ENCODE measurements at places on chromosomes 6 and 20.

GRCh38 chr6:109453594-109454495 is 1.7 kb downstream of the MICAL1 start:
- DNase-seq: no peak

DNA sequence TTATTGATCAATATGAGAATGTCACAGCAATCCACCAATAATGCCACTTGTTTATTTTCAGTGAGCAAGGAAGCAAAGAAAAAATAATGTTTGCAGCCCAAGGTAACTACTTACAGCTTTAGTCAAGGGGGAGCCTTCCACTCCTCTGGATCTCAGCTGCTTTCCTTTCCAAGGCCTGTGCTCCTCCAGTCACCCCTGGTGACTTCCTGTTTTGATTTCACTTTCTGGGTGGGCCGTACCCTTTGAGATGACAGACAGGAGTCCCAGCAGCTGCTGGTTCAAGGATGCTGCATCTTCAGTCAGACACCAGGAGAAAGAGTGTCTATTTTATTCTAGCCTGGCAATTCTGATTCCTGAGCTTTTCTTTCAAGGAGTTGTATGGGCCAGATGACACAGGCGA is 5.6 kb upstream of the VNN2 start:
- DNase-seq: no peak

- no peak for DNase-seq
Measured at GRCh38 chr6:108091288-108091687, 16.7 kb upstream of the OSTM1 start.

GRCh38 chr20:24747881-24748595 is 201.0 kb upstream of the CST7 start:
- no peak for DNase-seq

DNA sequence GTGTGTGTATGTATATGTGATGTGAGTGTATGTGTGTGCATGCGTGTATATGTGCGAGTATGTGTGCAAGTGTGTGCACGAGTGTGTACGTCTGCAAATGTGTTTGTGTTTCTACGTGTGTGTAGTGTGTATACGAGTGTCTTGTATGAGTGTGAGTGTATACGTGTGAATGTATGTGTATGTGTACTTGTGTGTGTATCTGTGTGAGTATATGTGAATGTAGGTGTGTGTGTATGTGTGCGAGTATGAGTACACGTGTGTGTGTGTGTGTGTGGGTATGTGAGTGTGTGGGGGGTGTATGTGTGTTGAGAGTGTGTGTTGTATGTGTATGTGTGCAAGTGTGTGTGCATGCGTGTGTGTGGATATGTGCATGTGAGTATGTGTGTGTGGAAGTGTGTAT is 602.0 kb upstream of the CDH4 start:
- DNase-seq: no peak

- DNase-seq: no peak
Measured at GRCh38 chr6:33745548-33745947, 1.2 kb downstream of the IP6K3 start.

- no peak for DNase-seq
Measured at GRCh38 chr20:44153636-44154043, 33.3 kb downstream of the JPH2 start.

DNA sequence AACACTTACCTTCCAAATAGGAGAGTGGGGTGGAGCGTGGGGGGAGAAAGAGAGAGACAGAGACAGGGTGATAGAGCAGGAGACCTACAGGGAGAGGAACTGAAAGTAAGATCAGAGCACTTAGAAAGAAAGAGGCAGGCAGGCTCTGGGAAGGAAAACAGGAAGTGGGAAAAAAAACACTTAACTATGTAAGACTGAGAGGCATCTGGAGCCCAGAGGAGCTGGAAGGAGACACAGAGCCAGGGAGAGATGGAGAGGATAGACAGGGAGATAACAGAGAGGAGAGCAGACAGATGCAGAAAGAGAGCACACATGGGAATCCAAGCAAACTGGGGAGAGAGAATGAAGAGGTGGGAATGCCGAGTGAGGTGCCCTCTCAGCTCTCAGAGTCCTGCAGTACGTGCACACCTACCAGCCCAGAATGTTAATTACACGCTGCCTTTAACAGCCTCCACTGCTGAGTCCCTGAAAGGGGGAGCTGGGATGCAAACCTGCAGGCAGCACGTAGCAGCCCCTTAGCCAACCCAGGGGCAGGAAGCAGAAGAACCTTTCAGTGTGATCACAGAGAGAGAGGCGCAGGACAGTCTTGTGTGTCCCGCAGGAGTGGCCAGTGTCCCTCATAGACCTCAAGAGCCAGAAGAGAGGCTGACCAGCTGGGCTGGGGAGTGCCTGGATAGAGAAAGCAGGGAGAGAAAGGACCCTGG is 132.7 kb upstream of the LRFN2 start:
- no peak for DNase-seq

- DNase-seq: no peak
Measured at GRCh38 chr6:85126485-85127167, 323.3 kb upstream of the NT5E start.

GRCh38 chr6:157706883-157707282 is 116.2 kb upstream of the SNX9 start:
- DNase-seq: no peak

- DNase-seq: no peak
Measured at GRCh38 chr6:108080010-108080780, 5.7 kb upstream of the OSTM1 start.

DNA sequence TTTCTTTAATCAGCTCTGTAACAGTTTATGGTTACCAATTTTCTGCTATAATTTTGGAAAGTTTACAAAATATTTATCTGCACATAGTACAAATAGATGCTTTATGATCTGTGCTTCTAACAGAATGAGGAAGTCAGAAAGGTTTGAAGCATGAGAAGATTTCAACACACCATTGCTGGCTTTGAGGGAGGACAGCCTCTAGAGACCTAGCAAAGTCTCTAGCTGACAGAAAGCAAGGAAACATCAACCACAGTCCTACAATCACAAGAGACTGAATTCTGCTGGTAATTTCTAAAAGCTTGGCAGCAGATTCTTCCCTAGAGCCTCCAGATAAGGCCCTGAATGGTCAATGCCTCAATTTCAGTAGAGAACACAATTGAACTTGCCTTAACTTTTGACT is 750.8 kb upstream of the SLC35B3 start:
- DNase-seq: no peak

DNA sequence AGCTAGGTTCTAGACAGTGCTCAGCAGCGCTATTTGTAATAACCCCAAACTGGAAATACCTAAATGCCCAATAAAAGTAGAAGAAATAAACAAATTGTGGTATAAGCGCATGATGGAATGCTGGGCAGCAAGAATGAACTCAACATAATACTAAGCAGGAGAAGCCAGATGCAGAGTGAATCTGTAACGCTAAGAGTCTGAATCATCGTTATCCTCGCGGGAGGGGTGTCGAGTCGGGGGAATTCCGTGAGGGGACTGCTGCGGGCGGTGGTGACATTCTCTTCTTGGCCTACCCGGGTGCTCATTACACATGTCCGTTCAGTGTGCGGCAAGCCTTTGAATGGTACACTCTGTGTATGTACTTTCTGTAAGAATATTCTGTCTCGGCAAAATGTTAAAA is 83.7 kb downstream of the SULF2 start:
- no peak for DNase-seq

- no peak for DNase-seq
Measured at GRCh38 chr20:44598423-44599305, 16.3 kb downstream of the PKIG start.

GRCh38 chr20:60206259-60206658 is 248.0 kb downstream of the CDH26 start:
- DNase-seq: no peak

DNA sequence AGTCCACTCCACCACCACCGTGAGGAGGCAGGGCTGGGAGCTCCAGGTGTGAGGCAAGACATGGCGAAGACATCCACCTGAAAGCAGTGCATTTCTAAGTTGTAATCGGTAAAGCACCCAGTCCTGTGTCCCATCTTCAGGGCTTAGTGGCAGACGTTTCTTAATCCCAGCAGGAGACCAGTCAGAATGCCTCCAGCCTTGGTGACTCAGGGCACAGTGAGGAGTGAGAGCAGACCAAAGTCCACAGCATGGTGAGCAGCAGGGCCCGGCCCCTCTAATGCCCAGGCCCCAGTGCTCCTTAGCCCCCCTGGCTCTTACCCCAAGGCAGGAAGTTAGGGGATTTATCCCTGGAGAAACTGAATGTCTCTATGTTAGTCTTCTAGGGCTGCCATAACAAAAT is 183.9 kb downstream of the SYNDIG1 start:
- no peak for DNase-seq

- no peak for DNase-seq
Measured at GRCh38 chr20:1300083-1300840, 28.7 kb downstream of the SDCBP2 start.

GRCh38 chr6:16740097-16740496 is 21.2 kb downstream of the ATXN1 start:
- DNase-seq: no peak

GRCh38 chr6:144133225-144133821 is 17.0 kb upstream of the STX11 start:
- DNase-seq: no peak

- DNase-seq: no peak
Measured at GRCh38 chr6:100464903-100465700, at the start of gene SIM1. Gene SIM1 (minus strand): TSS chr6:100464921. CDS start chr6:100463468, 1,453 bp downstream.

DNA sequence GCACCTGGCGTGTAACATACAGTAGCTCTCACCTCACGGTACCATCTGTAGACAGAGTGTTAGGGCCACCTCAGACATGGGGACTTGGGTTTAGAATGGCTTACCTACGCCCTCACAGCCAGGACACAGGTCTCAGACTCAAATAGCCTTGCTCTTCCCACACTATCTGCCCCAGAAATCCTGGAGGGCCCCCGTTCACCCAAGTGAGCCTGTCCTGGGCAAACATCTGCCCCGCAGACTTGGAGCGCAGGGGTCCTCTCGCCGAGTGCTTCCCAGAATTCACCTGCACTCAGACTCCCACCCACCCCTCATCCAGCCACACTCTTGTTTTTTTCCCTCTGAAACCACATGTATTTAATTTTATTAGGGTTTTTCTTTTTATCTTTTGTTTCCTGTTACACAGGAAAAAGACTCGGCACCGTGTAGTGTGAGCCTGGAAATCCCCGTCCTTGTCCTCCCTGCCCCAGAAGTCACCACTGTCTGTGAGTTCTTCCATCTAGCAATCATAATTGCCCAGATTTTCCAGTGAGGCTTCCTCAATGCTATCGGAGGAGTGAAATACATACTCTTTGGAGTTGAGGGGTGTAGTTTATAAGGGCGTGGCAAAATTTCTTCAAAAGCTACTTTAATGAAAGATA is 17.1 kb upstream of the MAP1LC3A start:
- DNase-seq: no peak

- no peak for DNase-seq
Measured at GRCh38 chr6:4667591-4667990, 108.6 kb upstream of the CDYL start.

GRCh38 chr6:158009114-158009891 is 27.6 kb downstream of the SYNJ2 start:
- no peak for DNase-seq

- no peak for DNase-seq
Measured at GRCh38 chr6:167956983-167957492, 40.4 kb upstream of the KIF25 start.

- no peak for DNase-seq
Measured at GRCh38 chr20:58014628-58015315, 213.7 kb downstream of the ANKRD60 start.

- no peak for DNase-seq
Measured at GRCh38 chr6:7770111-7770510, 44.2 kb downstream of the BMP6 start.

Measured in stimulated activated CD8-positive, alpha-beta memory T cell treated with anti-CD3 and anti-CD28 coated beads, Interleukin-15, amount 100 ng/mL, for 4 hours (primary cell).